Progenitor cell of endocrine pancreas (in vitro differentiated cells): ENCODE measurements at places on chromosomes 7 and 10. TPM values are rescaled to one million over a fixed set of nuclear protein-coding genes. Genes with fewer than 3 reads are reported as not detected.

The CPEB3 gene
- 2.1 and 2.3 TPM in 2 replicates for total RNA-seq

The SDK1 gene
- total RNA-seq = 37.6 and 39.6 TPM in 2 replicates

The CPA4 gene
- 4.9 and 5.1 TPM in 2 replicates for total RNA-seq

The FRMPD2 gene
- total RNA-seq = 1.2 and 2.1 TPM in 2 replicates

The EIF4EBP2 gene
- total RNA-seq = 99.6 and 101 TPM in 2 replicates

The CRHR2 gene
- not detected in 2 replicates for total RNA-seq

The SPDYE17 gene
- total RNA-seq = not detected in 2 replicates

The FANK1 gene
- 2.5 and 3.2 TPM in 2 replicates for total RNA-seq

The MTPN gene
- 87.8 and 91.6 TPM in 2 replicates for total RNA-seq

- no peak for DNase-seq
These were observed 238.9 kb downstream of the ACTR3B start for GRCh38 chr7:152998420-152998819.

- no peak for DNase-seq
These were observed 156.0 kb downstream of the SEMA3D start for GRCh38 chr7:85030893-85031292.

DNA sequence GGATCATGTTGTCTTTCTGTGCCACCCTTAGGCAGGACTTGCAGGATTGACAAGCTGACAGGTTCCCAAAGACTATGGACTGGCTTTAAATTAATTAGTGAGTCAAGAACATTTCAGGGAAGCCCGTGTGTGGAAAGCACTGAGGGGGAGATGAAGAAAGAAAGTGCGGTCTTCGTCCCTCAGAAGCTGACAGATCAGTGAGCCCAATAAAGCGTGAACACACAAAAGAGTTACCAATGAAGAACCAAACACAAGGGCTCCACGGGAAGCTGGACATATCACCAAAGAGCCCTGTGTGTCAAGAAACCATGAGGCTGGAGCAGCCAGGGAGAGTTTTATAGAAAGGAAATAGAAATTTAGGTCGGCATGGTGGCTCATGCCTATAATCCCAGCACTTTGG lies 725.8 kb downstream of the PARD3 start:
- DNase-seq = no peak

DNA sequence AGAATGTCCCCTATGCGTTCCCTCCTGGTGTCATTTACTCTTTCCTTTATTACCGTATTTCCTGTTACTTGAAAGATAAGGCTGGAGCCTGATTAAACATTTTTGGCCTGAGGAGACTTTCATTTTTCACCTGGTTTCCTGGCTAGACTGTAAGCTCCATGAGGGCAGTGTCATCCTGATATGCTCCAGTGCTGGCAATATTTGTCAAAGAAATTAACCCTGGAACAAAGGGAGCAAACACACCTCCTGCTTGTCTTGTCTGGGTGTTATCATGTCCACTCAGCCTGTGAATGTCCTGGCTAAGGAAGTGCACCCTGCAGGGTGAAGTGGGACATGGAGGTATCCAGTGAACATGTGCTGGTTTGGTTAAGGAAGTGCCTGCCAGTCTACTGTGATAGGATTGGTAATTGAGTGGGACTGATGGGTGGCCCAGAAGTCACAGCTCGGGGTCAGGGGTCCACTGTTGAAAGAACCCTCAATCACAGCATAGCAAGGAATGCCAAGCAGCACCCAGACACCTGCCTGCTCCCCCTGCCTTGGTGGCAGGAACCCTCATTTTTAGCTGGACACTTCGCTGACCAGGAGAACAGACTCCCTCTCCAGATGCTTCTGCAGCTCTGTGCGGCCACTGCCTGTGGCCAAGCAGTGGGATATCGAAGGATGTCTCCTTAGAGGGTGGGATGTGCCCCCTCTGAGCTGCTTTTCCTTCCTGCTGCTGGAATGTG lies 20.9 kb upstream of the PPIA start:
- no peak for DNase-seq

- DNase-seq = no peak
These were observed 23.6 kb upstream of the COBL start for GRCh38 chr7:51340029-51340838.

- DNase-seq = no peak
These were observed 157.3 kb downstream of the TMEM178B start for GRCh38 chr7:141231018-141231792.

DNA sequence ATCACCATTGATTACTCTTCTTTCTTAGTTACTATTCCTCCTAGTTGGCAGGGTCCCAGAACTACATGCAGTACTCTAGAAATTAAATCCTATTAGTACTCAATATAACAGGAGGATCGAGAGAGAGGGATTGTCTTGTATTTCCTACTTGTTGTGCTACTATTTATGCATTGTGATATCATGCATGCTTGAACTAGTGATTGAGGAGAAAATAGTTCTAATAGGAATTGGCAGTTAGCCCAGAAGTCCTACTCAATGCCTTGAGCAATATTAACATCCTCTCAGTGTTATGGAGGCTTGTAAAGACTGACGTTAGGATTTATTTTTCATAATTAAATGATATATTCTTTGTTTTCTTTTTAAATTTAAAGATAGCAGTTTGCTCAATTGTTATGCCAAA lies 67.4 kb downstream of the FOXP2 start:
- DNase-seq = no peak

DNA sequence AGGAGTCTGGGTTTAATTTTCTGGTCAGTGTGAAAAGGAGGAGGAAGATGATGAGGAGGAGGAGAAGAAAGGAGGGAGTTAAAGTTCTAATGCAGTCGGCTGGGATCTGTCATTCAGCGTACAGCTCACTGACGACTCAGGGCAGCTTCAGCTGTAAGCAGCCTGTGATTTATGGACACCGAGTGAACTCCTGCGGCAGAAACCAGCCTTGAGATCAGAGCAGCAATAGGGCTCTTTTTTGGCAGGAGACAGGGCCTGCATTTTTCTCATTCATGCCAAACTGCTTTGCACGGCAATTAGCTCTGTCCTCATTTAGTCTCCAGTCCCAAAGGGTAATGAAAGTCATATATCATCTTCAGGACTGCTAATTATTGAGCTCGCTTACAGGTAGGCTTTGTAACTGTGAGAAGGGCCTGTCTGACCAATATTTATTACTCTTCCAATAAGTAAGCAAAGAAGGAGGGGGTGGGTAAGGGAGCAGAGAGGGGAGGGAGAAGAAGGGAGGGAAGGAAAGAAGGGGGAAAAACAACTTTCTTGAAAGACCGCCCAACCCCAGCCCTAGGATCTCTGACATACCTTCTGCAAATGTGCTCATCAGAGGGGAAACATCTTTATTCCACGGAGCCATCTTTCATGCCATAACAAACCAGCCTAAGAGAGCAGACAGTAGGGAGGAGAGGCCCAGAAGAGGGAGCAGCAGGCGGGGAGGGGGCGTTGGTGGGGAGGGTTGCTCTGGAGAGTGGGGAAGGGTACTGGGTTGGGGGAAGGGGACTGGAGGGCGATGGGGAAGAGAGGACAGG lies 48.1 kb upstream of the COMTD1 start:
- DNase-seq = no peak

DNA sequence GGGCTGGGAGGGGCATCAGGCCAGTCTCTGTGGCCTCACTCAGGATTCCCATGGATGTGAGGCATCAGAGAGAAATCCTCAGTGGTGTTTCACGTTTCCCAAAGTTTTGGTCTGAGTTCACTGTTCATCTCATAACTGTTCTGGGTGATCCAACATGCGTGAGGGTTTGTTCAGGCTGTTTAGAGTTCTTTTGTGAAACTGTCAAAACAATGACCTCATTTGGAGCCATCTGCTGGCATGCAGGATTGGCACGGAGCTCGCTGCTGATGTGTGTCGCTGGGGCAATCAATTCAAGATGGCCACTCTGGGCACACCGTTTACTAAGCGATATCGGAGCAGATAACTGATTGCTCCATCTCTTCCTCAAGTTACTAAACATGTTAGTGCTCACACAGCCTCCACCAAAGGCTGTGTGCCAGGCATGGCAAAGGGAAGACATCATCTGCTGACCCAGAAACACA lies 365.6 kb downstream of the WDR11 start:
- DNase-seq = no peak

DNA sequence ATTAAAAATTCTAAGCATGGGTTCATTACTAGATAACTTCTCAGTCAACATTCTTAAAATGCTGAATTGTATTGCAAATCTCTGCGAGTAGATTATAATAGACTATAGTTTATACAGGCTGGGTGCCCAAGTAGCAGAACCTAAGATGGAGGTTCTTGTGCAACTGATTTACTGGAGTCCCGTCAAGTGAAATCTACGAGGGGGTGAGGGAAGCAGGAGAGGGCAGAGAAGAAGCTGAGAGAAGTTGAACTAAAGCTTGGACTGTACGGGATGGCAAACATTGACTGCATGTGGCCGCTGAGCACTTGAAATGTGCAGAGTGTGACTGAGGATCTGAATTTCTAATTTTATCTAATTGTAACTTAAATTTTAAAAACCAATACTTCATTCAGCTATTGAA lies 124.5 kb downstream of the CTNNA3 start:
- DNase-seq = no peak

- DNase-seq = no peak
These were observed 253.9 kb downstream of the PPP1R3A start for GRCh38 chr7:113664867-113665266.

- DNase-seq = no peak
These were observed 38.2 kb upstream of the ANK3 start for GRCh38 chr10:60427709-60428386.

DNA sequence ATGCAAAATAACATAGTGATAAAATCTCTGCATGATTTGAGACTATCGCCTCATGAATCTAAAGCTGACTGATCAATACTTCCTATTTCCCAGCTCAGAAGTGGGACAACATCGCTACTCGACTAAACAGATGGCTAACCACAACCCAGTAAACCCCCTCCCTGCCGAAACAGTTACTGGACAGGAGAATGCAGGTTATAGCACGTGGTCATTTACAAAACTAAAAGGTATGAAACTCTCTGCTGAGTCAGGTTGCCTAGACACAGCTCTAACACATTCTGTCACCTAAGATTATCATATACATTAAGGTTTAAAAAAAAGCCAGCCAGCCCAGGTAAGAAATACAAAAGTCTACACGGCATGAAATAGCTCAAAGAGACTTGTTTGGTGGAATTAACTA lies 64.0 kb downstream of the CTBP2 start:
- DNase-seq = no peak

DNA sequence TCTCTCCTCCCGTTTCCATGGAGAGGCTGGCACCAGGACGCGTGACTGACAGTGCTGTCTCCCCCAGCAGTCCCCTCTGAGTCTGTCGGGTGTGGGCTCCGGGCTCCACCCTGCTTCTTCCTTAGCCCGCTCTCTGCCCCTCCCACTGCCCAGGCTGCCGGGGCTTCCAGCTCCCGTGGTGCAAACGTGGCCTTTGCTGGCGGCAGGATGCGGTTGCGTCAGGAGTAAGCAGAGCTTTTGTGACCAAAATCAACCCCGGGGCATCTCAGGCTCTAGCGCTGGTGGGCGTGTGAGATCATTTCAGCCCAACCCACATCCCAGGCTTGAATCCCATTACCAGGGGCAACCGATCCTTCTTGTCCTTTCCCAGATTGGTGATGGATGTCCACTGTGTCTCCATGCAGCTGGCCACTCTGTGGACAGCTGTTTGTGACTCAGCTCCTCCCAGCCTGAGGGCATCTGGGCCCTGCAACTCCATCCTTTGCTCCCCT lies 28.2 kb downstream of the PTPRE start:
- no peak for DNase-seq
